ENCODE measurements at places on chromosomes 5 and 9.

DNA sequence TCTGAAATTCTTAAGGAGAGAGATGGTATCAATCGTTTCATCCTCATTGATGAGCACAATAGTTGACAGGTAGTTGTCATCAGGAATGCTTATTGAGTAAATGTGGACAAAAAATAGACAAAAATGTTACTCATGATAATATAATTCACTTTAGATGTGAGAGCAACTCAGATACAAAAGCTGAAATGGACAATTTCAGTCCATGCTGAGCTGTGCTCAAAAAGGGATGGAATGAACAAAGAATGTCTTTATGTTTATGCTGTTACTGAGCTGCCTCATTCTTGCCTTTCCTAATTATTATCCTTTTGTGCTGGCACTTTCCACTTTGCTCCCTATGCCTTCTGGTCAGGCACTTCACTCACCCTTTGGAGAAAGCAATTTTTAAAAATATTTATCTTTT lies 49.5 kb downstream of the JAKMIP2 start:
- DNase-seq = no peak

- no peak for DNase-seq
Measured at GRCh38 chr5:104218200-104218599, 655.6 kb upstream of the NUDT12 start.

- DNase-seq = no peak
Measured at GRCh38 chr9:37215381-37215780, 95.0 kb downstream of the ZCCHC7 start.

DNA sequence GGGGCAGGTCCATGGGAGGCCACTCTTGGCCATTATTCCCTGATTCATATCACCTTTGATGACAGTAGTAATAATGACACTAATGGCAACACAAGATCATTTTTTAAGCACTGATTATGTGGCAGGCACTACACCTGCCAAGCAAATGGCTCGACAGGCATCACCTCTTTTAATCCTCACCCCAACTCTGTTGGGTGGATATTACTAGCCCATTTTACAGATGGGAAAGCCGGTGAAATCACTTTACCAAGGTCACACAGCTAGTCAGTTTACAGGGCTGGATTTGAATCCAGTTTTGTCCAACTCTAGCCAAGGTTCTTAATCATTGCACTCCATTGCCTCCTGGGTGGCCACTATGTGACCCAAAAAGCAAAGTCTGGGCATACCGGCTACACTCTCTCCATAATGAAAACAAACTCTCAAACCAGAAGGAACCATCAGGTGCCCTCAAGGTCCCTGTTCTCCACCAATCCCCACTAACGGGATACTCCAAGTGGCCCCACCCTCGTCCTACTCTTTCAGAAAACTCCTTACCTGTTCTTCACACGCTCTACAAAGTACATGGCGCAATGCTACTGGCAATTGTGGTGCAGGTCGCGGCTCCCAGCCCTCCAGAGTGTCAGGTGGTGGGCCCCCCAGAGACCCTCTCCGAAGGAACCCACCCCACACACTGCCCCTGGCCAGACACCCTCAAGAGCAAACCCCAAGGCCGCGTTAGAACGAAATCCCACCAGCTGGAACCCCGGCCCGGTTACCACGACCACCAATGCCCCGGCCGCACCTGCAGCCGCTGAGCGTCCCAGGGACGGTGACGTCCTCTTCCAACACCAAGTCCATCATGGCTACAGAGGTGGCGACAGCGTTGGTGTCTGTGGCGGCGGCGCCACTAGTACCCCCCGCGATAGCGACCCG lies 572 bp downstream of the CDK5RAP2 start:
- DNase-seq = no peak

GRCh38 chr9:135732569-135733257 lies 30.7 kb downstream of the KCNT1 start:
- DNase-seq = no peak

DNA sequence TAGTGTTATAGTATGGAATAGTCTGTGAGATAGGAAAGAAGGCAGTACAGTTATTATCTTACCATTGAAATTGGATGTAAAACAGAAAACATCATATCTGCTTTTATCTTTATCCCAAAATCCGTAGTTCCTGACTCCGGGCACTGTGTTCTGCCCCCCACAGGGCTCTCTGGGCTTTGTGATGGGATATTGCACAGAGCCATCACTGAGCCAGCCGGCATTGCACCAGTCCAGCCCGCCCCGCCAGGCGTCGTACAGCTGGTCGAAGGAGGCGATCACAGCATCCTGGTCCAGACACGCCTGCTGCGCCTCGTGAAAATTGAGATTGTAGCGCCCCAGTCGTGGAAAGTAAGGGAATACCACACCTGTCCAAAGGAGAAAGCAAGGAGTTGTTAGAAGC lies 76.4 kb downstream of the HAPLN1 start:
- no peak for DNase-seq

- DNase-seq = no peak
Measured at GRCh38 chr5:108830705-108831276, 83.1 kb downstream of the FER start.

- no peak for DNase-seq
Measured at GRCh38 chr5:1152771-1153282, 41.0 kb upstream of the SLC12A7 start.

DNA sequence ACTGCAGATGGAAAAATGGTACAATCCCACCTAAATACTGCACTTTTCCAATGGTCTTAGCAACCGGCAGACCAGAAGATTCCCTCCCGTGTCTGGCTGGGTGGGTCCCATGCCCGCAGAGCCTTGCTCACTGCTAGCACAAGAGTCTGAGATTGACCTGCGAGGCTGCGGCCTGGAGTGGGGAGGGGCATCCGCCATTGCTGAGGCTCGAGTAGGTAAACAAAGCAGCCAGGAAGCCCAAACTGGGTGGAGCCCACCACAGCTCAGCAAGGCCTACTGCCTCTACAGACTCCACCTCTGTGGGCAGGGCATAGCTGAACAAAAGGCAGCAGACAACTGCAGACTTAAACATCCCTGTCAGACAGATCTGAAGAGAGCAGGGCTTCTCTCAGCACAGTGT lies 221.6 kb upstream of the CTNND2 start:
- DNase-seq = no peak

DNA sequence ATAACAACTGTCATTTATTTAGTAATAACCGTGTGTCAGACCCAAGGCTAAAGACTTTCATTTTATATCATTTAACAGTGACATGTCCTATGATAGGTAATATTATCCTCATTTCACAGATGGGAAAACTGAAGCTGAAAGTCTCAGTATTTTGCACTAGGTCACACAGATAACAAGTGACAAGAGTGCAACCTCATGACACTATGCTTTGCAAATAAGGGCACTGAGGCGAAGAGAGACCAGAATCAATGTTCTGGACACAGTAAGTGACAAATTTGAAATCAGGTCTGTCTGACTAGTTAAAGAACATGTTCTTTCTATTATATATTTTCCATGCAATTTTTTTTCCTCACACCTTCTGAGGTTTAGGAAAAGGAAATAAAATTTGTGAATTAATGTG lies 585.7 kb downstream of the LRRC70 start:
- no peak for DNase-seq

- no peak for DNase-seq
Measured at GRCh38 chr5:2639425-2639824, 112.1 kb downstream of the IRX2 start.

GRCh38 chr5:133700251-133700650 lies 87.9 kb upstream of the FSTL4 start:
- DNase-seq = no peak

DNA sequence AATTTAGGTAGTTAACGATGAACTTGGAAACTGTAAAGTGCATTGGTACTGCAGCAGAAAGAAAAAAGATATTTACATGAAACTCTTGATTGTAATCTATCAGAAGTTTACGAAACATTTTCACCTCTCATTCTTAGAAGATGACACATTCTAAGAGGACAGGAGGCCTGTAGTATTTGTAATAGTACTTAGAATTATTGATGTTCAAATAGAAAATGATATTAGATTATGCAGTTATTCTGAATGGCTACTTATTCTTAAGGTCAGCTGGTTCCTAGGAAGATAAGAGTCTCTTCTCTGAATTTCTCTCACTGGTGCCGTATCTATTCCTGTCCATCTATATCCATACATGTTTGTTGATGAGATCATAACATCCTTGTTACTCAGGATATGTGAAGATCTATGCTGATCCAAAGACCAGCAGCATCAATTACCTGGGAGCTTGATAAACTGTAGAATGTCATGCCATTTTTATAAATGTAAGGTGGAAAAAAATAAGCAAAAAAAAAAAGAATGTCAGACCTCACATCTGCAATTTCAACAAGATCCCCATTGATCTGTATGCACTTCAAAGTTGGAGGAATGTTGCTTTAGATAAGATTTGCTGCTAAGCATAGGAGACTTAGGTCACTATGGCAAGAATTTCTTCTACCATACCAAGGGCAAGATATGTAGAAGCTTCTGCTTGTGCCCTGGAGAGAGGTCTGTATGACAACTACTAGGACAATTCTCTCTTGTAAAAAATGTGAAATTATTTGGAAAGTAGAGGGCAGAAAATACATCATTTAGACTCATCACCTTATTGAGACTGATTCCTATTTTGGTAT lies 42.4 kb upstream of the RICTOR start:
- no peak for DNase-seq

GRCh38 chr9:71783120-71783523 lies 14.8 kb upstream of the CEMIP2 start:
- DNase-seq = no peak

- no peak for DNase-seq
Measured at GRCh38 chr5:126909856-126910255, 120.5 kb downstream of the MARCHF3 start.

DNA sequence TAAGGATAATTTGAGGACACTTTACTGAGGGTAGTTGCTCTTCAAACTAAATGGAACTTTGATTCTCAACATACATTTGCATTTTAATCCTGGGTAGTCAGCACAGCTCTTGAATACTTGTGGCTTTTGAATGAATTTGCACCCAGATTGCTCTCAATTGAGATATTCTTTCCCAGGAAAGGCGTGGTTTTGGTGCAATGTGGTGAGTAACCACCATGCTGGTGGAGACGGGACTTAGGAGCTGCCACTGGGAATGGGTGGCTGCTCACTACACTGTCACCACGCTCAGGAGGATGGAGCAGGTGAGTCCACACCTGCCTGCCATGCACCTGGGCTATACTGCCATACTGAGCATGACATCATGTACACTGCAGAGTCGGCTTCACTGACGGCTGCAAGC lies 99.2 kb downstream of the IRX1 start:
- no peak for DNase-seq

GRCh38 chr9:114091711-114092110 lies 7.4 kb downstream of the KIF12 start:
- DNase-seq = no peak

GRCh38 chr9:108105885-108106284 lies 616.3 kb upstream of the KLF4 start:
- DNase-seq = no peak

DNA sequence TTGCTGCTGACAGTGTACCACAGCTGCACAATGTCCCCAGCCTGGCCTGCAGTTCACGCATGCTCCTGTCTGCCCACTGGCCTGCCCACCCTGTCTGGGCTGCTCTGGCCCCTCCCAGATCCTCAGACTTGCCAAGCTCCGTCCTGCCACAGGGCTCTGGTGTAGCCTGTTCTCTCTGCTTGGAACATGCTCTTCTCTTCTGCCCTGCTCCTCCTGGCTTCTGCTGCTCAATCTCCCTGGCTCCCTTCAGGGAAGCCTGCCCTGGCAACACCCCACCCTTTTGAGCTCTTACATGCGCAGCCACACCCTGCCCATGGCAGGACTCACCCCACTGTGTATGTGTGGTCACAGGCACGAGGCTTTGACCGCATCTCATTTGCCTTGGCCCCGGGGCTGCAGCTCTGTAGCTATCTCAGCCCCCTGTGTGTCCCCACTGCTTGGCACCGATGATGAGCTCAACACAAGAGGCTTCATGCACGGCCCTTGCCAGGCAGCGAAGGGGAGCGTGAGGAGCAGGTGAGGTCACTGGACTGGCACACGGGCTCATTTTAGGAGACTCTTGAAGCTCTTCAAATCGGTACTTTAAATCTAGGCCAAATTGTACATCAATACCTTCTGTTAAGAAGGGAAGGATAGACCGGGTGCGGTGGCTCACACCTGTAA lies 20.4 kb upstream of the BRD3 start:
- DNase-seq = no peak

- no peak for DNase-seq
Measured at GRCh38 chr5:74167206-74167929, 473.2 kb downstream of the ENC1 start.

DNA sequence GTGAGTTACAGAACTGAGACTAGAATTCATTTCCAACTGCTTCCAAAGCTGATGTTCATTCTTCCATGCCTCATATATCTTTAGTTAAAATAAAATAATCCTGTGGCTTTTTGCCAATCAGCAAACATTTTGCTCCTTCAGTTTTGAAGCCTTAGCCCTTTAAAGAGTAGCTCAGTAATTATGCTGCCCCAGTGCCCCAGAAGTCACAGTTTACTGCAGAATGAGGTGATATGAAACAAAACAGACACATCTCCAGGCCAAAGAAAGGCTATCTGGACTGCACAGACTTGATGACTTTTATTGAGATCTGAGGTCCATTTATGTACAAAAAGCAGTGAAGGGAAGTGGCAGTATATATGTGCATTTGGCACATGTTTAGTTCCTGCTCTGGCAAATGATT lies 285.8 kb upstream of the ZNF462 start:
- no peak for DNase-seq

- DNase-seq = no peak
Measured at GRCh38 chr9:29685531-29685930, 2112.2 kb upstream of the C9orf72 start.

DNA sequence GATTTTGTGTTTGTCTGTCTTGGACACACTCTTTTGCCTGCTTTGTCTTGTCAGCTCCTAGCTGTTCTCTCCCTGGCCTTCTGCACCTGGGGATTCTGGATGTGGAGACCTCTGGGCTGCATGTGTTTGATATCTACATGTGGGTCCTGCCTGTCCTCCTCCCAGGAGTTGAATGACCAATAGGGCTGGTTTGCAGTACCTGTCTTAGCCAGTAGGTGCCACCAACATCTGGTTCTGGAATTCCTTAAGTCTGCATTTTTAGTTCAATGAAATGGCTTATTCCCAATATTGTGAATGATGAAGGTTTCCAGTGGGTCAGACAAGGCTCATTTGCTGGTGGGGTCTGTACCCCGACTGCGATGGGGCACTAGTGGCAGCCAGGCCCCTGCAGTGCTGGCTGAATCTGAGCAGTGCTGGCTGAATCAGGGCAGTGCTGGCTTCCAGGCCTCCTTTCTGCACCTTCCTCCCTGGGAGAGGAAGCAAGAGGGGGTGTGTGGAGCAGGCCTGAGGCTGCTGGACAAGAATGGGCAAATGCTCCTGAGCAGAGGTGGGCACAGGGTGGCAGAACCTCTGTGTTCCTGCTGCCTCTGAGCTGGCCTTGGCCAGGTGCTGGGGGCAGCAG lies 73.3 kb downstream of the RXRA start:
- DNase-seq = no peak

GRCh38 chr5:1551426-1552301 lies 27.9 kb upstream of the LPCAT1 start:
- DNase-seq = no peak

Data from AG04449 (cell line).